ENCODE measurements at places on chromosomes 7 and 10. TPM values are rescaled to one million over a fixed set of nuclear protein-coding genes. Genes with fewer than 3 reads are reported as not detected.
A peak's percentile ranks its signal among the peaks of the same experiment; 100 is the strongest.

DNA sequence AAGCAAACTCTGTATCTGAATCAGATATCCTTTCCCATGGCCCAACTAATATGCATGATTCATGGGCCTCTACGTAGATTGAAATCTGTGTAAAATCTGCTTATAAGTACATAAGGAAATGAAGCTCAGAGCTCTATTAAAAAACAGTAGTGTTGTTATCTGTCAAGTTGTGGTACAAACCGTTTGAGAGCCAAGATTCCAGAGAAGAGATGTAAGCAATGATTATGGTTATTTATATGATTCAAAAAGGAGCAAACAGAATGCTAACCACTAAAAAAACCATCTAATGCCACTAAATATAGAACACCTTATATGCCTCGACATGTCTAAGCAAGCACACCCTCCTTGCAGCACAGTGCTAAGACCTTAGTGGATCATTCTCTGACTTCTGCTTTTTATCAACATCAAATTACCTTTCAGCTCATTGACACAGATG is 26.6 kb downstream of the RPP38 start:
- peak overlapping the region; percentile 62 for H3K27ac ChIP-seq
- no peak overlapping the region for H3K4me3 ChIP-seq
- peaks cover 19% of the 10 kb centered on the region for H3K4me1 ChIP-seq
- DNase-seq, result no peak

GRCh38 chr7:158492367-158492764 is 95.3 kb downstream of the PTPRN2 start:
- H3K36me3 ChIP-seq, result no peaks in the 10 kb centered on the region
- no peak for DNase-seq
- no peak overlapping the region for H3K27ac ChIP-seq
- peaks cover 13% of the 10 kb centered on the region for H3K27me3 ChIP-seq

GRCh38 chr10:126839094-126839761 is 66.0 kb upstream of the DOCK1 start:
- no peaks in the 10 kb centered on the region for H3K4me1 ChIP-seq
- H3K27ac ChIP-seq, result no peak overlapping the region
- no peak overlapping the region for H3K4me3 ChIP-seq
- no peaks in the 10 kb centered on the region for H3K36me3 ChIP-seq

DNA sequence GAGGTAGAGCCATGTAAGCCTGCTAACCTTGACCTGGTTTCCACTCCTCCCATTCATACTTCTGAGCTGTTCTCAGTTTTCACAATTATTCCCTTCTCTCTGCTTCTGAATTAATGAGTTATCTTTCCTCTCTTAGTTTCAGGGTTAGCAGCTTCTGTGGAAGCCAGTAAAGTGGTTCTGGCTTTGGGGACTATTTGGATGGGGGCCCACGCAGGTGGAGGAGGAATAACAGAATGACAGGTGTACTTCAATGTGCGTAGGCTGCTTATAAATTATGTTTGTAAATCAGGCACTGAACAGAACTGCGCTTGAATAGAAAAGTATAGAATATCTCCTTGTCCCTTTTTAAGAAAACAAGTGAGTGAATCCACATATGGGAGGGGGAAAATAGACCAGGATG is 128.9 kb upstream of the GAD2 start:
- no peaks in the 10 kb centered on the region for H3K36me3 ChIP-seq
- no peak overlapping the region for H3K27ac ChIP-seq
- H3K27me3 ChIP-seq, result peaks cover 18% of the 10 kb centered on the region
- no peak overlapping the region for H3K4me3 ChIP-seq
- H3K4me1 ChIP-seq, result no peaks in the 10 kb centered on the region

DNA sequence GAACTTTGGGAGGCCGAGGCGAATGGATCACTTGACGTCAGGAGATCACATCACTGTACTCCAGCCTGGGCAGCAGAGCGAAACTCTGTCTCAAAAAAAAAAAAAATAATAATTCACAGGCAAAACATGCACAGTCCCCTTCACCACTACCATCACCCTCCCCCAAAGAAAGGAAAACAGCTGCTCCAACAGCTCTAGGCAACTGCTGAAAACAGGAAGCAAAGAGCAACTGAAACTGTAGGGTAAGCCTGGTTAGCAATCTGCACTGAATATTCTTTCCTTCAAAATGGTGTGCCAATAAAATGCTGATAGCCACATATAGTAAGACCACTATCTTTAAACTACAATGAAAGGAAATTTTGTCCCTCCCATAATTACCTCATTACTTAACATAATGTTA is 11.8 kb downstream of the NT5C2 start:
- DNase-seq, result no peak
- no peaks in the 10 kb centered on the region for H3K27me3 ChIP-seq

DNA sequence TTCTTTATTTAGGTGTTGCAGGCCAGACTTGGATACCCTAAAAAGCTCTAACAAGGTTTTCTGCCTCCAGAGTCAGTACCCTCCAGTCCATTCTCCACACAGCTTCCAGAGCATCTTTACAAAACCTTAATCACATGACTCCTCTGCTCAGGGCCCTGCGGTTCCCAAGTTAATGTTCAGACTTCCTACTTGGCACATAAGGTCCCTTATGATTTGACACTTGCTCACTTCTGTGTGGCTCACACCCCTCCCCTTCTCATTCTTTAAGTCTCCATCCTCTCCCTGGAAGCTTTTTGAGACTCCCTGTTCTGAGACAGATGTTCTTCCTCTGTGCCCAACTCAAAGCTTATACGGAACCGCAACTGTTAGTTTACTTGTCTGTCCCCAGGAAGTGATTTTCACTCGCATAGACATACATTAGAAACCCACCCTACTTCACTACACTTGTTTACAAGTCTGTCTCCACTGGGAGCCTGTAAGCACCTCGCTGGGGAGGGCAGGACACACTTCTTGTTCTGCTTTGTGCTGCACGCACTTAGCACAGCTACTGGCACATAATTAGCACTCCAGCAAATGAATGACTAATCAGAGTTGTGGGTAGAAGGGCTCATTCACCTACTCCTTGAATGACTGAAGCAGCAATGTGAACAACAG is 154.3 kb upstream of the LAMB4 start:
- H3K27me3 ChIP-seq, result no peaks in the 10 kb centered on the region
- H3K36me3 ChIP-seq, result peaks cover 9% of the 10 kb centered on the region
- H3K27ac ChIP-seq, result peak overlapping the region; percentile 75
- DNase-seq, result peak; percentile 18

- H3K27me3 ChIP-seq, result peaks cover 67% of the 10 kb centered on the region
- H3K4me1 ChIP-seq, result peaks cover 10% of the 10 kb centered on the region
- H3K4me3 ChIP-seq, result no peak overlapping the region
- no peak for DNase-seq
Observed at GRCh38 chr10:99372546-99373271, 43.6 kb downstream of the CNNM1 start.

DNA sequence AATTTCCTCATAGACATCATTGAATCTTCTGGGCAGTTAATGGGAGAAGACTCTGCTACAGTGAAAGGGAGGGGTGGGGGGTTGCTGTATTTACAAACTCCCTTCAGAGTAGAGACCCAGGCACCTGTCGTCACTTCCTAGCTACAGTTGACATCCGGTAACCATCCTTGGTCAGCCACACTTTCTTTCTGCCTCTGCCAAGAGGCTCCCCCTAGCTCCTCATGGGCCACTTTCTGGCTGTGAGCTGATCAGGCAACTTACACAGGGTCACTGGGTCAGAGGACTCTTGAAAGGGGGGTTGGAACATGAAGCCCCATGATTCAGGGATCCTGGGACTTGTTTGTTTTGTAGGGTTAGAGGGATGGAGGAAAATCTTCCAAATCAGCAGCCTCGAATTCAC is 1.2 kb downstream of the TECPR1 start:
- H3K36me3 ChIP-seq, result peaks cover 20% of the 10 kb centered on the region
- no peaks in the 10 kb centered on the region for H3K27me3 ChIP-seq
- peak overlapping the region; percentile 96 for H3K4me3 ChIP-seq
- peak; percentile 43 for DNase-seq
- H3K27ac ChIP-seq, result peak overlapping the region; percentile 95

GRCh38 chr10:29543715-29544114 is 91.1 kb downstream of the SVIL start:
- no peak for DNase-seq
- H3K27me3 ChIP-seq, result no peaks in the 10 kb centered on the region
- no peak overlapping the region for H3K27ac ChIP-seq
- peaks cover 4% of the 10 kb centered on the region for H3K36me3 ChIP-seq

DNA sequence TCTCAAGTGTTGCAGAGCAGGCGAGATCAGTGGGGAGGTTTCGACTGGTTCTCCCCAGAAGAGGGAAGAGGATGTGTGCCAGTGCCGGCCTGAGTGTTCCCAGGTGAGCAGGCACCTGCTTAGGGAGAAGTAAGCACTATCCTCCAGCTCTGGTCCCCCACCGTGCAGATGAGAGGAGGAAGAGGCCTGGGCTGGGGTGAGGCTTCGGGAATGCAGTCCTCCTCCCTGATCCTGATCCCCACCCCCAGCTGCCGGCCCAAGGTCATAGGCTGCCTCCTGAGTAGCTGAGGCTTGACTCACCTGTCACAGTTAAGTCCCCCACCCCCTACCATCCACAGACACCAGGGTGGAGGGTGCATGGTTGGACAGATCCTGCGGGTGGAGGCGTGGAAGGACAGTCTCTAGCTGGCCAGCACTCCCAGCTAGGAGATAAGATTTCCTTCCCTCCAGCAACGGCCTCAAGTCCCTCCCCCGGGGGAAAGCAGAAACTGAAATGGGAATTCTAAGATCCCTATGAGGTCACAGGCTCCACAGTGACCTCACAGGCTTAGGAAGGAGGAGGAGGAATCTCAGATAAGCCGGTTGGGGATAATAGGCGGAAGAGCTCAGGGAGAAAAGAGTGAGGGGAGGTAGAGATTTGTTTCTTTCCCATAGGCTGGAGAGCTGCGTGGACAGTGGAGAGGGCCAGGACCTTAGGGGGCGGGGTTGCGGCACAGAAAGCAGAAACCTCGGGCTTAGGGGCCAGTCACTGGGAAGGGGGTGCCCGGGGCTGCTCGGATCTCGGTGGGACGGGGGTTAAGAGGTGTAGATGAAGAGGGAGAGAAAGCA is 1.0 kb downstream of the LRCH4 start:
- H3K36me3 ChIP-seq, result no peaks in the 10 kb centered on the region
- H3K4me1 ChIP-seq, result peaks cover 21% of the 10 kb centered on the region

- peaks cover 23% of the 10 kb centered on the region for H3K27me3 ChIP-seq
- no peak overlapping the region for H3K4me3 ChIP-seq
- H3K36me3 ChIP-seq, result no peaks in the 10 kb centered on the region
Observed at GRCh38 chr7:20444030-20444800, 113.5 kb downstream of the ITGB8 start.

GRCh38 chr7:30968747-30969603 is 5.2 kb downstream of the GHRHR start:
- H3K4me3 ChIP-seq, result no peak overlapping the region
- H3K36me3 ChIP-seq, result no peaks in the 10 kb centered on the region

GRCh38 chr10:8778713-8779112 is 724.2 kb downstream of the GATA3 start:
- no peak for DNase-seq
- H3K4me3 ChIP-seq, result no peak overlapping the region
- peaks cover 3% of the 10 kb centered on the region for H3K36me3 ChIP-seq
- no peaks in the 10 kb centered on the region for H3K27me3 ChIP-seq
- peaks cover 26% of the 10 kb centered on the region for H3K4me1 ChIP-seq

GRCh38 chr10:34618611-34619010 is 196.5 kb downstream of the PARD3 start:
- DNase-seq, result no peak
- no peak overlapping the region for H3K4me3 ChIP-seq
- H3K4me1 ChIP-seq, result no peaks in the 10 kb centered on the region
- H3K36me3 ChIP-seq, result no peaks in the 10 kb centered on the region
- H3K27ac ChIP-seq, result no peak overlapping the region

- no peaks in the 10 kb centered on the region for H3K4me1 ChIP-seq
- H3K27ac ChIP-seq, result no peak overlapping the region
- H3K27me3 ChIP-seq, result peaks cover 21% of the 10 kb centered on the region
- DNase-seq, result no peak
Observed at GRCh38 chr10:123889821-123890220, 1.8 kb downstream of the CPXM2 start.

DNA sequence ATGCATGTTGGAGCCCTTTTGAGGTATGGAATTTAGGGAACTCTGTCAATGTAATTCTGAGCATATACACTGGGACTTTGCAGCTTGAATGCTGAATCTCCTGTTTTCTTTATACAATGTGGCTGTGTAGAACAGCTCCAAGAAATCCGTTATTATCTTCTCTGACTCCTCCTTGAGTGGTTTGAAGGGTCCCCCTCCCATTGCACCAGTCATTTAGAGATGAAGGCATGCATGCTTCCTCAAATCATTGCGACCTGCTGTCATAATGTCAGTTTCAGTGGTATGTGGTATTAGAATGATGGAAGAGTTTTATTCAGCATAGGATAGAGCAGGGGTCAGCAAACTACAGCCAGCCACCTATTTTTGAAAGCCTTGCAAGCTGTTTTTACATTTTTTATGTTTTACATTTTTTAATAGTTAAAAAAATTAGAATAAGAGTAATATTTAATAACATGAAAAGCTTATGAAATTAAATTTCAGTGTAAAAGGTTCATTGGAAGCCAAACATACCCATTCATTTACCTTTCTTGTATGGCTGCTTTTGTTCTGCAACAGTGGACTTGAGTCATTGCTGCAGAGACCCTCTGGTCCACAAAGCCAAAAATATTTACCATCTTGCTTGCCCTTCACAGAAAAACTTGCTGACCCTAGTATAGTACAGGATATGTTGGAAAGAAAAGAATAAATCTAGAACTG is 8.1 kb downstream of the STK17A start:
- no peaks in the 10 kb centered on the region for H3K27me3 ChIP-seq
- H3K4me1 ChIP-seq, result peaks cover 76% of the 10 kb centered on the region
- peak; percentile 59 for DNase-seq
- peak overlapping the region; percentile 86 for H3K27ac ChIP-seq
- peak overlapping the region; percentile 59 for H3K4me3 ChIP-seq

DNA sequence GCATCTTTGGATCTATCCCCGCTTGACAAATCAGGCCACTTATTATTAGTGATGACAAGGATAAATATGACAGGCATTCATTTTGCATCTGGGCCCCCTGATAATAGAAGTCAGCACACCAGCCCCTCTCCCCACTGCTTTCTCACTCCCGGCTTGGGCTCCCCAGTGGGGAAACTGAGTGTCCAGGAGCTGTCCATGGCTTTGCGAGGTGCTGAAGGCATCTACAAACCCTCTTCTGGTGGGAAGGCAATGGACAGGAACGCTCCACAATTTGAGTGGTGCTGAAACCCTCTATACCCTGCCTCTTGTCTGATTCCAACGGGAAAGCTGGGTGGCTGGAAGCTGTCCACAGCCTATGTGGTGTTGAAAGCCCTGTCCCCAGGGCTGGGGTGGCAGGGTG is 61.7 kb upstream of the PCBD1 start:
- no peaks in the 10 kb centered on the region for H3K4me1 ChIP-seq
- H3K27me3 ChIP-seq, result no peaks in the 10 kb centered on the region
- no peak overlapping the region for H3K4me3 ChIP-seq
- H3K36me3 ChIP-seq, result no peaks in the 10 kb centered on the region
- H3K27ac ChIP-seq, result no peak overlapping the region

- no peak overlapping the region for H3K4me3 ChIP-seq
- no peak for DNase-seq
- H3K36me3 ChIP-seq, result no peaks in the 10 kb centered on the region
- H3K27ac ChIP-seq, result no peak overlapping the region
- peaks cover 18% of the 10 kb centered on the region for H3K4me1 ChIP-seq
- no peaks in the 10 kb centered on the region for H3K27me3 ChIP-seq
Observed at GRCh38 chr10:133254421-133255120, 16.9 kb downstream of the VENTX start.

GRCh38 chr7:131607291-131608115 is 51.1 kb upstream of the PODXL start:
- H3K27me3 ChIP-seq, result peaks cover 8% of the 10 kb centered on the region
- no peak overlapping the region for H3K4me3 ChIP-seq
- no peak for DNase-seq
- H3K27ac ChIP-seq, result no peak overlapping the region
- H3K4me1 ChIP-seq, result no peaks in the 10 kb centered on the region
- H3K36me3 ChIP-seq, result no peaks in the 10 kb centered on the region

Gene SFRP4
- total RNA-seq, result not detected

Gene HOXA11
- total RNA-seq, result not detected

Gene ARMC10
- 51.1 TPM for total RNA-seq

Gene TMEM273
- total RNA-seq, result 0.80 TPM

Gene LRRC4
- not detected for total RNA-seq

Gene ADAM8
- total RNA-seq, result 41.1 TPM

Gene GRM3
- total RNA-seq, result not detected

Gene PIP
- total RNA-seq, result not detected

All from activated naive CD8-positive, alpha-beta T cell treated with anti-CD3 and anti-CD28 coated beads for 36 hours (primary cell).